ENCODE measurements at places on chromosomes 13 and 19.

DNA sequence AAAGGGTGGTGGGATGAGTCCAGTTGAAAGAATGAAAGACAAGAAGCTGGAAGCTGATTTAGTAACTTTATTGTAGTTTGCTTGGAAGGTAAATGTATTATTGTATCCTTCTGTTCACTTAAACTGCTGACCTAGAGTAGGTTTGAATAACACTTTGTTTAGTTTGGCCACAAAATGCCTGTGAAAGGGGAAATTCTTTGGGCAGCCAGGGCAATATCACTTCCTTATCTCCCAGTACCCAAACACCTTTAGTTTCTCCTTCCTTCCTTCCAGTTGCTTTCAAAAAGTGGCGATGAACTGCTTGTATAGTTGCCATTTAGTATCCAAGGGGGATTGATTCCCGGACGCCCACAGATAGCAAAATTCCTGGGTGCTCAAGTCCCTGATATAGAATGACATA is 120.1 kb downstream of the PAN3 start:
- no peak for DNase-seq

GRCh38 chr13:59458908-59459579 is 704.7 kb downstream of the DIAPH3 start:
- DNase-seq = no peak

DNA sequence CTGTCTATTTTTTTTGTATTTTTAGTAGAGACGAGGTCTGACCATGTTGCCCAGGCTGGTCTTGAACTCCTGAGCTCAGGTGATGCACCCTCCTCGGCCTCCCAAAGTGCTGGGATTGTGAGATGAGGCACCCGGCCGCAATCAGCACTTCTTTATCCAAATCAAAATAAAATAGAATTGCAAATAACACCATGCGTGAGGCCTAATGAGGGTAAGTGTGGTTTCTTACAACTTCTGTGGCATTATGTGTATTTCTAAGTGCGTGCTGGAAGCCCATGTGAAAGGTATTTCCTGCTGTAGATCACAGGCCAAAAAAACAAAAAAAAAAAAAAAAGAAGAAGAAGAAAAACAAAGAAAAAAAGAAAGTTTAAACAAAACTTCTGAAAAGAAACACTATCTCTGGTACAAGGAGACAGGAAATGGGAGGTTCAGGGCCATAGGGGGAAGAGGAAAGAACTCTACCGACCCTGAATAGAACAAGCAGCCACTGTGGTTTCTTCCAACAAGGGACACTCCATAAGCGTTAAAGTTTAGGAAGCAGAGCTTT is 3.0 kb upstream of the GRAMD1A start:
- DNase-seq = no peak

GRCh38 chr13:100491164-100491842 is 97.3 kb downstream of the GGACT start:
- no peak for DNase-seq

GRCh38 chr13:42549552-42549936 is 24.4 kb upstream of the TNFSF11 start:
- DNase-seq = no peak

DNA sequence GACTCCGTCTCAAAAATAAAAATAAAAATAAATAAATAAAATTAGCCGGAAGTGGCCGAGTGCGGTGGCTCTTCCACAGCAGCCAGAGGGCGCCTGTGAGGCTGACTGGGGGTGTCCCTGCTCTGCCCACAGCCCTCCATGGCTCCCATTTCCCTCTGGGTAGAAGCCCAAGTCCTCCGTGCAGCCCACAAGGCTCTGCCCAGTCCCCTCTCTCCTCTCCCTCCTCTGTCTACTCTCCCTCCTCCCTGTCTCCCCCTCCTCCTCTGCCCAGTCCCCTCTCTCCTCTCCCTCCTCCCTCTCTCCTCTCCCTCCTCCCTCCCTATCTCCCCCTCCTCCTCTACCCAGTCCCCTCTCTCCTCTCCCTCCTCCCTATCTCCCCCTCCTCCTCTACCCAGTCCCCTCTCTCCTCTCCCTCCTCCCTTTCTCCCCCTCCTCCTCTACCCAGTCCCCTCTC is 20.4 kb downstream of the MISP start:
- no peak for DNase-seq

DNA sequence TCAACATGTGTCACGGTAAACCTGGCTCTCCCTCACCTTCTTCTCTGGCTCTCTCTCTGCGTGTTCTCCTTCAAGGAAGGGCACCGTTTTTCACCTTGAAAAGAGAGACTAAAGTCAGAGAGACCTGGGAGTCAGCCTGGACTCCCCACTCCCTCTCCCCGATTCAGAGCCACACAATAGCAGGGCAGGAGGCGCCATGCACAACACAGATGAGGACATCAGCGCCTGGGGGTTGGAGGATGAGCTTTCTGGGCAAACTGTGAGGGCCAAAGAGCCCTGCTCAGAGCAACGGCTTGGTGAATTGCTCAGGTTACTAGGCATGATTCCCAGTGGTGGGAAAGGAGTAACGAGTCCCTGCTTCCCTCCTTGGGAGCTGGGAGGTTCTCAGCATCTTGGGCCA is 32.3 kb downstream of the HSPH1 start:
- DNase-seq = no peak

DNA sequence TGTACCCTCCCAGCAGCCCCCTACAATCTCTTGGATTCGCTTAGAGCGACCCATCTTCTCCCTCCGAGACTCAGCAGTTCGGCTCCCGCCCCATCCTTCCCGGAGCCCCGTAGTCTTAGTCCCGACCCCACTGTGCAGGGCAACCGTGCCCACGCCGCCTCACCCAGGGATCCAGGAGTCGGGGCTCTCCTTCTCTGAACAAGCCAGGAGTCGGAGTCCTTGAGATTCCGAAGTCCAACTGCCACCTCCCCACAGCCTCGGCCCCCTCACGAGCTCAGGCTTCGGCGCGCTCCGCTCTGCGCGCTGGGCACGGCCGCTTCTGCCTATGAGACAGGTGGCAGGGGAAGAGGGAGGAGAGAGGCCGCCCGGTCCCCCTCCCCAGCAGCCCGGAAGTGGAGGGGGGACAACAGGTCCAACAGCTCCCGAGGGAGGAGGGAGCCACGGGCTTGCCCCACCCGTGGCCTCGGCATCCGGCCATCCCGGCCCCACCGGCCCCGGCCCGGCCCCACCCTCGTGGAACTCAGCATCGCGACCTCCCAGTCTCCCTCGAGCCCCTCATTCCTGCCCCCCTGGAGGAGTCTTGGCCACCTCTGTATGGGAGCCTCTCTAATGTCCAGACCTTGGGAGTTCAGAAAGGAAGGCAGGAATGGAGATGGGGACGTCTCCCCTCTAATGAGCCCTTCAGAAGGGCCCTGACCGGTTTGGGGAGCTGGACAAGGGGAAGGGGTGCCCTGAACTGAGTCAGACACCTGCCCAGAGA is at the start of gene PHLDB3:
Gene PHLDB3, minus strand, starts transcription at position 321 of the 760 bp plus-strand sequence. CDS start 628 bp downstream, outside the sequence.
- DNase-seq = peak; percentile 49

DNA sequence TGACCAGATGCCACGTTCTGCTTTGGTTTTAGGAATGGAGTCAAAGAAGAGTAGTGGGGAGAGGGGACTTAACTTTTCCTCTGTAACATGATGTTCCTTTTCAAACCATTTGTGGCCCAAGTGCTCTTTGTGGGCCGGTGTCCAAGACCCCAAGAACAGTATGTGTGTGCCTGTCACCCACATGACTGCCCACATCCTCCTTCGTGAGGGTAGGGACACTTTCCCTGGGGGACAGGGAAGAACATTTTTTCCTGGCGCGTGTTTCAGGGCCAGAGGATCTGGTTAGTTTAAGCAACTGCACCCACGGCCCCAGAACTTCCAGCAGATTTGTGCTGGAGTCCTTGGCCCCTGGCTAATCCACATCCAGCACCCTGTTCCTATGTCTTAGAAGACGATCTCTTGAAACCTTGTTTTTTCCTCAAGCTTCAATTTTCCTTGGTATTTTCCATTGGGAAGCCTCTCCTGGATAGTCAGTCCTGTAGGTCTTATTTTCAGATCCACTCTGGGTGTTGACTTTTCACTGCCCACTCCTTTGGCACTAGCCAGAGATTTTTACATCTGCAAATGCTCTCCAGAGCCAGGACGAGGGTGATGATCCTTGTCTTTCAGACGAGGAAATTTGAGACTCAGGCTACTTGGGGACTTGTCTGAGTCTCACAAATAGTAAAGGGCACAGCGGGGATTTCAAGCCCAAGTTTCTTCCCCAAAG is 10.8 kb upstream of the CCDC97 start:
- DNase-seq = no peak

DNA sequence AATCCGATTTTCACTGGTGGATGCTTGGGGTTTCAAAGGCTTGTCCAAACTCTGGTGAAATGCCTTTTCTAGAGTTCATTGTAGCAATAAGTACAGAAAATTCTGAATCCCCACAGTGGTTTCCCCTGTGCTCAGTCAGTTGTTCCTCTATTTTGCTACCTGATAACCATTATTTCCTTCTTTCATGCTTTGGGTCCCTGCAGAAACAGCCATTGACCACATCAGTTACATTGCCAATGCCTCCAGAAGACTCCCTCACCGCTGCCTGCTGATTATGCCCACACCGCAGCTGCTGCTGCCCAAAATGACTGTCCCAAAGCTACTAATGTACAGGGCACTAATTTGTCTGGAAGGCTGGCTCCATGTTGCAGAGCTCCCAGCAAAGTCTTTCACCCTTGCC is 517.3 kb downstream of the KLF12 start:
- no peak for DNase-seq

DNA sequence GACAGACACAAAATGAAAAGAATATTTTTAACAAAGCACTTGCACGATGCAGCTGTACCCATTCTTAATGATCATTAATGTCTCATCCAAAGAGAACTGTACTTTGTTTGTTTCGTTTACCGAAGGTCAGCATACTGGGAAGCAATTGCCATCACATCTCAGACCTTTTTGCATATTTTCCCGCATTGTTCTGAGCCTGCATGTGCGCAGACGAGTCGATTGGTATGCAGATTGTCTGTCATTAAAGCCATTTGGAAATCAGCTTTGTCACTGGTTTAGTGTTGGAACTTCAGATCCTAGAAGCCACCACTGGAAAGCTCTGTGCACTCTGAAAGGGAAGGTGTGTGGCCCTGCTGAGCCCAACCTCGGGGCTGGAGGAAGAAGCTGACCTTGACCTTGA is 15.6 kb downstream of the SPACA7 start:
- no peak for DNase-seq

- no peak for DNase-seq
Observed at GRCh38 chr13:111115061-111115964, at the start of gene ARHGEF7. TSS of gene ARHGEF7 (plus strand) at chr13:111115310. CDS start at chr13:111115527, 217 bp downstream.

- no peak for DNase-seq
Observed at GRCh38 chr13:105936816-105937215, 598.6 kb downstream of the EFNB2 start.

DNA sequence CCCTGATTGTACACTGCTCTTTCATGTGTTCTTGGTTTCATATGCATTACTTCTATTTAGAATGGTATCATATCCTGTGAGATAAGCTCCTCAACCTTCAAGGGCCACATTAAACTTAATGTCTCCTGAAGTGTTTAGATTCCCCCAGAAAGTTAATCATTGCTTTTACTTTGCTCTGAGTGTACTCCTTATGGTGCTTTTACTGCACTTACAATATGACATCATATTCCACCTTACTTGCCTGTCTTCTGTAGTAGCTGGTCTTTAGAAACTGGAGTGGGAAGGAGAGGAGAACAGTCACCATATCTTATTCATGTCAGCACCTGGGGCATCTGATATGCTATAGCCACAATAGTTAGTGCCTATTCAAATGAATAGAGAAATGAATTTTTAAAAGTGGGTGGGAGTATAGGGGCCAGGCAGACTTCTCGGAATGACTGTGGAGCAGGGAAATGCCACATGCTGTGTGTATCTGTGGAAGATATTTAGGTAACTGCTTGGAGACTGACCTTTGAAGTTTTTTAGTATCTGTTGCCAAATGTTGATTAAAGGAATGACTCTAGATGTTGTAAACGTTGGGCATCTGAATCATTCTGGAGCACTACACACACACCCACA is 40.2 kb downstream of the SLAIN1 start:
- no peak for DNase-seq

GRCh38 chr13:42100960-42101359 is 52.5 kb downstream of the DGKH start:
- DNase-seq = no peak

- DNase-seq = no peak
Observed at GRCh38 chr19:50419580-50420035, 870 bp downstream of the SPIB start.

DNA sequence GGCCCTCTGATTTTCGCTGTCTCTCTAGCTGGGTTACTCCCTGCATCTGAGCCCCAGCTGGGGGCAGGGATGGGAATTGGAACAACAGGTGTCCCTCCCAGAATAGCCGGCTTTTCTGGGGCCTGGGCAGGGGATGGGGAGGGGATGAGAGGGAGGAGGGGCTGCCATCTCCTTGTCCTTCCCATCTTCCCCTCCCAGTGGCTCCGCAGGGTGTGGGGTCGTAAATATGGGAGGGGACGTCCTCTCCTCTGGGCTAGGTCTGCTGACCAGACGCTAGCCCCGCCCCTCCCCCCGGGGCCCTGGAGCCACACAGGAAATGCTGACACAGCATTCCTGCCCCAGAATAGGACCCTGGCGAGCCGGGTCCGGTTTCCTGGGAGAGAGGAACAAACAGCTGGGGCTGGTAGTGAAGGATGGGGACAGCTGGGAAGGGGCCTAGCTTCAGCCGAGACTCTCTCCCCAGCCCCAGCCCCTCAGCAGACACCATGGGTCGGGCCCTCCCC is 1.1 kb downstream of the RYR1 start:
- no peak for DNase-seq

GRCh38 chr19:55580628-55581144 is at the start of gene ZNF579:
TSS of gene ZNF579 (minus strand) at chr19:55580848. CDS start at chr19:55579639, 1,209 bp downstream.
- peak; percentile 83 for DNase-seq

- DNase-seq = no peak
Observed at GRCh38 chr13:60572003-60572798, 175.2 kb downstream of the TDRD3 start.

DNA sequence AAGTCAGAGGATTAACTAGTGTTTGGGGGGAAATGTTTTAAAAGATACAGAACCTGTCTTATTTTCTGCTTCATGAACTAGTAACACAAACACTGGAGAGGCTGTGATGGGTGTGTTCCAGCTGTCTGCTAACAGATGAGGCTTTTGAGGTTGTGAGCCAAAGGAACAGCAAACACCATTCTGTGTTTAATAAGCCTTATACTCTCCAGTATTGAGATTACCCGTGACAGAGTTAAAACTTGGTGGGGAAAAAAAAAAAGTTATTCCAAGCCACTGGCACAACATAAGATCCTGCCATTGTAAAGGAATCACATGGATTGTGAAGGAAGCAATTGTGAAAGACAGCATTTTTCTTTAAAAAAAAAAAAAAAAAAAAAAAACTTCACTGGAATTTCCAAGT is 48.4 kb downstream of the KCTD12 start:
- DNase-seq = no peak

- DNase-seq = no peak
Observed at GRCh38 chr13:38255600-38255999, 94.1 kb upstream of the UFM1 start.

GRCh38 chr19:1053176-1054101 is 13.5 kb upstream of the ARHGAP45 start:
- DNase-seq = no peak

Data from caudate nucleus (tissue), 63 donors.